NCI-H1436 treated with DMSO at 0.1 percent for 48 hours (cell line): ENCODE measurements at places on chromosomes 5 and 9.

DNA sequence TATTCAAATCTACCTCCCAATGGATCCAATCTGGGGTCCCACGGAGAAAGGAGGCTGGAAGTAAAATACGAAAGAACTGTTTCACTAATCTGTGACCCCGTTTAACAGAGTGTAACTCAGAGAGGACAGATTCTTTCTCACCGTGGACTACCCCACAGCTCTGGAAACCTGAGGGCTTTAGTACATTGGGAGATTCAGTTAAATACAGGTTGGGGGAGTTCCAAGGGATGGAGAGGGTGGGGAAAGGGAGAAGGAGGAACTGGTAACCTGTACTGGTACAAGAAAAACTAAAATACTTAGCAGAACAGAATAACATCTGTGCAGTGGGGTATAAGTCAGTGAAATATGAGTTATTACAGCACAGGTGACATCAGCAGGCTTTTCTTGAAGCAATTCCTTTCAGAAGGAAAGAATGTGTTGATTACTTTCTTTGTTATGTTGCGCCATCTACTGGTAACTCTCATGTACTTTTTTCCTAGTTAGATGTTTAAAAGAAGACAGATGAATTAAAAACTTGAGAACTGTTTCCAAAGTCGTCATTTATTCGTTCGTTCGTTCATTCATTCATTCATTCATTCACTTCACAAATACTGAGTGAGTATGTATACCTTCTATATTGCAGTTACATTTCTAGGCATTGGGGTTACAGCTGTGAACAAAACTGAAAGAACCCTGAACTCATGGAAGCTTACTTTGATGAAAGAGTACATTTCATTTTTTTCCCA, 30.0 kb upstream of the STOM start:
- peak; percentile 6 for DNase-seq

GRCh38 chr5:56918054-56918453, 8.7 kb downstream of the SETD9 start:
- no peak for DNase-seq

- DNase-seq: no peak
These were observed 78.0 kb downstream of the OSMR start for GRCh38 chr5:38923661-38924451.

- DNase-seq: no peak
These were observed 193.5 kb downstream of the GAPVD1 start for GRCh38 chr9:125455132-125455531.

DNA sequence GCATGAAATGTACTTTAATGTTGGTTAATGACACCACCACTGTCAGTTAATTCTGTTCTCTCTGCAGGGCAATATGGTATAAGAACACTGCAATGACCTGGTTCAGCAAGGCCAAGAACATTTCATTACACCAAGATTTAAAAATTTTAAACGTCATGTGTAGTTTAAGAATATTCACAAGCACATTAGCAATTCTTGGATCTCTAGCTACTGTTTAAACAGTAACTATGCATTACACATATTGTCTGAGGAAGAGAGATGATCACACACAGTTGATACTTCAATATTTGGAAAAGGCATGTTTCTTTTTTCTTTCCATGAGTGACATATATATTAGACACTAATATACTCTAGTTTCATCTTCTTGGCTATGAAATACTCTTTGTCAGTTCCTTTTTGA, 143.0 kb downstream of the ADAMTS12 start:
- DNase-seq: no peak

DNA sequence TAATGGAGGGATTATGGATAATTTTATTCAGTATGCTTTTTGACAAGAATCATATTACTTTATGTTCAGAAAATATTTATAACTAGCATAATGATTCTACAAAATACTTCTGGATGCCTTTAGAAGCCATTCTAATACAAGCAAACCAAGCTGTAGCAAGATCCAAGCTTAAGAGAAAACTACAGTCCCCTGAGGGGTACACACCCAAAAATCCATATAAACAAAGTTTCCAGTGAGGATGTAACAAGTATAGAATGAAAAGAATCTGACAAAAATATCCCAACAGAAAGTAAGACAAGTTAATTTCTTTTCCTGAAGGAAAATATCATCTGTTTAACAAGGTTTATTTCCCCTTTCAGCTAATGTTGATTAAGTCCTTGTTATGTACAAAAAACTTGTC, 53.9 kb downstream of the MLLT3 start:
- DNase-seq: no peak

DNA sequence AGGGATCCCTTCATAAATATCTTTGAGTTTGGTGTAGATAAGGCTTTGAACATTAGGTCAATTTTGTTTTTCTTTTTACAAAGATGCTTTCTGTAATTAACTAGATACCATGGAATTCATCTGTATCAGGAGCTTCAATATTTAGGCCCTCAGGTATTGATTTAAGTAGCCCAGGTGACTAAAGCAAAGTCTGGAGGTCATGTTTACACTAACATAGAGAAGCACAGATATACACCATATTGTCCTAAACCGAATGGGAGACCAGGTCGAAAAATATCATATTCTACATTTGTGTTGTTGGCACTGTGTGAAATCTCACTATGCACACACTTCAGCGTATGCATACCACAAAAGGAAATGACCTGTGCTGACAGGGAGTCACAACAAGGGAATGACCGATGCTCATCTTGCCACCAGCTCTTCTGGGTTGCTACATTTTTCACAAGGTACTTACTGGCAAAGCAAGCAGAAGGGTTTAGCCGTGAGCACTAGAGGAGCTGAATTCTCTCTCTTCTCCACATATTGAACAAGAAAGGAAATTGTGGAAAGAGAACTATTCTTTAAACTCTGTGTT, 98.5 kb upstream of the IL7R start:
- no peak for DNase-seq

DNA sequence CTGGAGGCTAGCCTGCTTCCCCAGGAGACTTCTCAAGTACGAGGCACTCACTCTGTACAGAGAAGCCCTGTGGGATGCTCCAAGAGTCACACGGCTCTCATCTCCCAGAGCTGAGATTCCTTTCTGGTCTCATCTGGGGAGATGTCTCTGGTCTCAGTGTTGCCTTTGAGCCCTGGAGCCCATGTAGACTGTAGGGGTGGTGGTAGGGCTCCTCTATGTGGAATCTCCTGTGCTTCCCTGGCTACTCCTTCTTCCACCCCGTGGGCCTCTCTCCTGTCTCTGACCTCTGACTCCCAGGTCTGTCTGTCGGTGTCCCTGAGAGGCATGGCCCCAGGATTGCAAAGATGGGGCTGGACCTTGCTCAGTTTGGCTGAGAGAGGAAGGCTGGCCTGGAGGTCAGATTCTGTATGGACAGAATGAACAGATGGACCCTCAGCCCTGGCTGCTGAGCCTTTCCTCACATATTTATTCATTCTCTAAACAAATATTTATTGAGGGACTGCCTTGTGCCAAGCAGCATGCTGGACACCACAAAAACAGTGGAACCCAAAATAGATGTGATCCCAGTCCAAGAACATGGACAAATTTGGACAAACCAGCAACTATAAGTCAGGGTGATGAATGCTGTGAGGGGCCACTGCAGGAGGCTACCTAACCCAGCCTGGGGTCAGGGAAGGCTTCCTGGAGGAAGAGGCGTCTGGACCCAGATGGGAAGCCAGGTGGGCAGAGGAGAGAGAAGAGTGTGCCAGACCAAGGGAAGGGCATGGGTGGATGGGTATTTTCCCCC, 2.6 kb downstream of the CCL19 start:
- DNase-seq: no peak

DNA sequence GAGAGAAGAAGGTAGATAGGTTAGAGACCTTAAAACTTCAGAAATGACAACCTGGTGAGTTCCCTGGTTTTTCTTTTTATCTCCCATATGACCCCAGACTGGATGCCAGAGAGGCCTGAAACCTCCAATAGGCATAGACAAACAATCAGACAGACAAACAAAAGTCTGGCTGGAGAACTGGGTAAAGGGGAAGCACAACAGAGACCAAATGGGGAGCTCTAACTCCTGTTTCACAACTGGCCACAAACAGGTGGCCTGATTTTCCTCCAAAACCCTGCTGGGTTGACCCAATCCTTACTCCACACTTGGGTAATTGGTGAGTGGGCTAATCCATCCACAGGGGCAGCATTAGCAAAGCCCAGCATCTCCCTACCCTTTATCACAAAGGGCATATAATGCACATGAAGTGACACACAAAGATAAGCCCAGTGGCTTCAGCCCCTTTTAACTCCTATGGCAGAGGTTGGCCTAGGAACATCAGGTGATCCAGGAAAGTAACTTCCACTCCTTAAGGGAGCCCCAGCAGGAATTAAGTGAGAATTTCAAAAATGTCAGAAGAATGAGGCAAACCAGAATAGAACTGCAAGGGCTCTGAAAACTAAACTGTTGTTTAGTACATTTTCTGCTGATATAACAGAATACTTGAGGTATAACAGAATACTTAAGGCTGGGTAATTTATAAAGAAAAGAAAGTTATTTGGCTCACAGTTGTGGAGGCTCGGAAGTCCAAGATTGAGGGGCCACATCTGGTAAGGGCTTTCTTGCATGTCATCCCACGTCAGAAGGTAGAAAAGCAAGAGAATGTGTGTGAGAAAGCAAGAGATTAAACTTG, 60.9 kb upstream of the ROR2 start:
- no peak for DNase-seq

GRCh38 chr9:87872079-87872624, 10.5 kb upstream of the SPATA31E1 start:
- no peak for DNase-seq

GRCh38 chr9:113542741-113543140, 79.2 kb downstream of the RGS3 start:
- no peak for DNase-seq

DNA sequence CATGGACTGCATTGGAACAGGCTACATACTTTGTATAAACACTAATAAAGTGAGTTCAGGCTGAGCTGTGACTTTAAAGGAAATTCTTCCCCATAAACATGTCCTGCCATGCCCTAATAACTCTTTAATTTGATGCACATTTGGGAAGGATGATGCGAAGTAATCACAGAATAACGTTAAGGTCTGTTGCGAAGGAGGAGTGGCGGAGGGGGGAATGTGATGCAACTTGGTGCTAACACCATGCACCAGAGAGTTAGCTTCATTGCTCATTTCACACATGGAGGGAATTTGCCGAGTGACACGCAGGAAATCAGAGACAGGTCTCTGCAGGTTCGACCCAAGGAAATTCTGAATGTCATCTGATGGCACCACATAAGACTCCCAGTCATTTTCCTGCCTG, 32.9 kb downstream of the SLIT3 start:
- DNase-seq: no peak

- DNase-seq: no peak
These were observed 455.1 kb downstream of the CDH18 start for GRCh38 chr5:19532936-19533335.

- no peak for DNase-seq
These were observed 245.3 kb downstream of the ENC1 start for GRCh38 chr5:74394916-74395880.

DNA sequence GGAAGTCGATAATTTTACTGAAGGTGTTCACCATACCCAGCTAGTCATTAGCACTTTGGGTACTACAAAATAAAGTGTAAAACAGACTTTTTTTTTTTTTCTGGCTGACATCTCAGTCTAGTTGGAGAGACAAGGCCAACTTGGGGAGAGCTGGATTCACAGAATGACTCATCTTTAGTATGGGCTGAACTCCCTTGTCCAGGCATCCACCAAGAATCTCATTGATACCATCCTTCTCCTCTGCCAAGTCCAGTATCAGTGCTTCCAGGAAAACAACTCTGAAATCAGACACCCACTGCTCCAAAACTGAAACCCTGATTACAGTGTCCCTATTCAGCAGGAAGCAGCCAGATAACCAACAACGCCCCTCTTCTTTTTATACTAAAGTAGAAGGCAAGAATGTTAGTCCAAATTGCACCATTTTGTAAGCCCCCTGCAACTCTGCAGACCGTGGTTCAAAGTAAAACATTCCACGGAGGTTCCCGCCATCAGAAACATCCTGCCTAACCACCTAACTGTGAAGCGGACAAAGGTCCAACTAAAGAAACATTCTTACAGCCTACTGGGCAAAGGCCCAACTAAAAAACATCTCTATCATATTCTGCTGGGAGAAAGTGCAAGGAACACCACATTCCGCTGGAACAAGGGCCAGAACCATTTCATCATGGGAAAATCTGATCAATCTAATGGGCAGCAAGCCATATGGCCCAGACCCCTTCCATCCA, 728.2 kb downstream of the BRINP1 start:
- no peak for DNase-seq

GRCh38 chr9:136051837-136052471, 43.1 kb downstream of the NACC2 start:
- peak; percentile 24 for DNase-seq

DNA sequence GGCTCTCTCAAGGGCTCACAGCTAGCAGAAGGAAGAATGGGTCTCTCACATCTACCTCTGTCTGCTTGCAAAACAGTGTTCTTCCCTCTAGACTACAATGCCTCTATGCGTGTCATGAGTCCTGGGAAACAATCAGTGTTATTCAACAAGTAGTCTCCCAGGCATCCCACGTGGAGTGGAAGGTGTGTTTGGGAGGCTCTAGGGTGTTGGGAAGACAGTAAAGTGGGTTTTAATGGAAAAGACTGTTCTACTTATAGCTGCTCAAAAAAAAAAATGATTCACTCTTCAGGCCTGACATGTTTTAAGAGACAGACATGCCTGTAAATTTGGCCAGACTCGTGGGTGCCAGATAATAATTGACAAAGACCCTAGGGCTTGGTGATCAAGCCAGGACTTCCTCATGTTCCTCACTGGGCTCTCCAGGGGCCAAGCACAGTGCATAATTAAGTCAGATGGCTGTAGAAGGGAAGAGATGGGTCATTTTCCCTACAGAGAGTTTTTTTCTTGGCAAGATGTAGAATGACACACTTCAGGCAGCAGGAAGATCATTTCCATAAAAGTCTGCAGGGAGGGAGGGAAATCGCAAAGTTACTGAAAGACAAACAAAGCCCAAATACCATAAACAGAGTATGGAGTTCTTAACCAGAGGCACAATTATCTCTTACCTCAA, 246.4 kb downstream of the ACTL7B start:
- no peak for DNase-seq

- DNase-seq: no peak
These were observed 32.9 kb downstream of the SEMA4D start for GRCh38 chr9:89465001-89465451.

DNA sequence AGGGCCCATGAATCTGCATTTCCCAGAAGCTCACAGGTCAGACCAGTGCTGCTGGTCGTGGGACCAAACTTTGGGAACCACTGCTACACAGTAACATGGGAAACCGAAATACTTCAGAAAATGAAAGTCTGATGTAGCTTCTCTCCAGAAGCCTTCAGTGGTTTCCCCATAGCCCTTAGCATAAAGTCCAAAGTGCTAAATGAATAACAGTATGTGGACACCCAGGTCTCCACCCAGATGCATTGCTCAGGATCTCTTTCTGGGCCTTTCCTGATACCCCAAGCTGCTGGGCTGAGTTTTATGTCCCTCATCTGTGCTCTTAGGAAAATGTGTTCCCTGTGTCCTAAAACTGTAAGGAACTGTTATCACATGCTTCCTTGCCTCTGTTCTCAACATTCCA, 100.4 kb downstream of the NFIB start:
- no peak for DNase-seq

- no peak for DNase-seq
These were observed 70.8 kb upstream of the SMIM23 start for GRCh38 chr5:171714851-171715250.

GRCh38 chr5:60538955-60539866, 160.8 kb downstream of the DEPDC1B start:
- no peak for DNase-seq

GRCh38 chr5:9596171-9596780, 33.9 kb downstream of the TAS2R1 start:
- DNase-seq: no peak
